ENCODE measurements at places on chromosomes 12 and 14. TPM values are rescaled to one million over a fixed set of nuclear protein-coding genes. Genes with fewer than 3 reads are reported as not detected.

GRCh38 chr14:56745097-56745496 lies 65.2 kb downstream of the OTX2 start:
- no peak for DNase-seq

The TCL1B gene
- total RNA-seq, result not detected

DNA sequence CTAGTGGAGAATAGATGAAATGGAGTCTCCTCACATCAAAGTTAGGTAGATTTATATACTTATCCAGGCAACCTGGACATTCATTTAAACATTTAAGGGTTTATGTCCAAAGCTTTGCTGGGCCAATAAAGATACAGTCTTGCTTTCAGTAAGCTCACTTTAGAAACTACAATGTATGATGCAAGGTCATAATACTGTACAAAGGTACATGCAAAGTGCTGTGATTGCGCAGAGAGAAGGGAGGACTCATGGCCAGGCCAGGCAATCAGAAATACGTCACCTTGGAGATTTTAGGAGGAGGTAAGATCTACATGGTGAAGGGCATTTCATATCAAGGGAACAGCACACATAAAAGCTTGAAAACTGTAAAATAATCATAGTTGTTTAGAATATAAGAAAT lies 113.6 kb downstream of the FGD4 start:
- no peak for DNase-seq

- no peak for DNase-seq
Observed at GRCh38 chr12:55707219-55707671, 459 bp downstream of the ITGA7 start.

- no peak for DNase-seq
Observed at GRCh38 chr14:22849212-22849819, 12.9 kb downstream of the MMP14 start.

The FAM181A gene
- not detected for total RNA-seq

GRCh38 chr12:124640056-124640455 lies 72.6 kb upstream of the NCOR2 start:
- no peak for DNase-seq

GRCh38 chr12:104423273-104423672 lies 33.5 kb upstream of the CHST11 start:
- no peak for DNase-seq

- DNase-seq, result no peak
Observed at GRCh38 chr12:80156306-80156705, 57.0 kb downstream of the OTOGL start.

GRCh38 chr14:85604714-85605113 lies 74.8 kb downstream of the FLRT2 start:
- no peak for DNase-seq

All from activated naive CD8-positive, alpha-beta T cell treated with anti-CD3 and anti-CD28 coated beads for 36 hours (primary cell).